Esophagus squamous epithelium (tissue), 5 donors: ENCODE measurements at places on chromosomes 7 and 10.

DNA sequence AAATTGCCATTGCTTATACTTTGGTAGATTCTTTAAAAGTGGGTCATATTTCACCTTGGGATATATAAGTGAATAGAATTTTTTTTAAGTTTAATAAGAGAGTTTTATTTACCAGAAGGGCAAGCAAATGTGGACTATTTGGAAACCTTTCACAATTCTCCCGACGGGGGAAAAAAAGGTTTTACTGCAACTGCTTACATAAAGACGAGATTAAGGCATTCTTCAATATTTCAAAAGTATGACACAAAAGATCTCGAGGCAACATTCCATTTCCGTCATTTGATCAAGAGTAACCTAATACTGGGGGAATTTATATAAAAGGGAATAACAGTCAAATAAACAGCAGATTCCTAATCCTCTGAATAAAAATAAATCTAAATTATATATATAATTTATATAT is 28.5 kb downstream of the HYCC1 start:
- no peak for DNase-seq

DNA sequence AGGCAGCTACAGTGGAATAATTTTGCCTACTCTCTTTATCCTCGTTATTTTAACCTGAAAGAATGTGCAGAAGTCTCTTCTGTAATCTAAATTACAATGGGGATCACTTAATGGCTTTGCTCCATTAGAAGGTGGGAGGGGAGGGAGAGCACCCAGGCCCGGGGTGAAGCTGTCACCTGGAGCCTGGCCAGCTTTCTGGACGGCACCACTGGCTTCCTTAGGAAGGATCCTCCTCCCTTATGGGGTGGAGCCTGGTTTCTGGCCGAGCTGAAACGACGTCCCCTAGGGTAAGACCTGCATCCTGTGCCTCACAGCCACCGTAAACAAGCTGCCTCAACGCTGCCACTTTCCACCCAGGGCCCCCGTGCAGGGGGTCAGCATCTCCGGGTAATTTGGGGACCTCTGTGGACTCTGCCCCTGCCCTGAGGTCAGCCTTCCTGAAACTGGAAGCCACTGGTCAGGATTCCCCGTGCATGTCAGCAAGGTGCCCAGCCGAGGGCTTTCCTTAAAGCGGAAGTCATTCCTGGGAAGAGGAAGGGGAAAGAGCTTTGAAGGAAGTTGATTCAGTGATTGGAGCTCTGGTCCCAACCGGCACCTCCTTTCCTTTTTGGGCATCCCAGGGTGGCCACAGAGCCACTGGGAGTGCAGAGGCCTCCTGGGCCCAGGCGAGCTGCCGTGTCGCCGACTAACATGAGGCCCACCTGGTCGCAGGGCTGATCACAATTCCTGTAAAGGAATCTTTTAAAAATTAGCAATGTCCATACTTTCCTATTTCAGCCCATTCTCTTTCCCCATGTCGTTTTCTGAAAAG is 569.1 kb downstream of the DNAJB6 start:
- no peak for DNase-seq

DNA sequence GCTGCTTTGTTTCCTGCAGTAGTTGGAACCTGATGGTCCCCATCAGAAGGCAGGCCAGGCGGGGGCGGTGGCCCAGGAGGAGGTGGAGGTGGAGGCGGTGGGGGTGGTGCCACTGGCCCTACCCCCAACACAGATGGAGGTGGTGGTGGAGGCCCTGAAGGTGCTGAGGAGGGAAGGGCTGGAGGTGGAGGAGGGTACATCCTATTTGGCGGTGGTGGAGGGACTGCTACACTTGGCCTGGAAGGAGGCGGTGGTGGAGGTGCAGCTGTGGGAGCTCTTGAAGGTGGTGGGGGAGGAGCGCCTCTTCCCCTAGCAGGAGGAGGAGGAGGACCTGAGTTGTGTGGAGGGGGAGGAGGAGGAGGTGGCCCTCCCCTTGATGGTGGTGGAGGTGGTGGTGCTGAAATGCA is 36.8 kb downstream of the LMOD2 start:
- no peak for DNase-seq

DNA sequence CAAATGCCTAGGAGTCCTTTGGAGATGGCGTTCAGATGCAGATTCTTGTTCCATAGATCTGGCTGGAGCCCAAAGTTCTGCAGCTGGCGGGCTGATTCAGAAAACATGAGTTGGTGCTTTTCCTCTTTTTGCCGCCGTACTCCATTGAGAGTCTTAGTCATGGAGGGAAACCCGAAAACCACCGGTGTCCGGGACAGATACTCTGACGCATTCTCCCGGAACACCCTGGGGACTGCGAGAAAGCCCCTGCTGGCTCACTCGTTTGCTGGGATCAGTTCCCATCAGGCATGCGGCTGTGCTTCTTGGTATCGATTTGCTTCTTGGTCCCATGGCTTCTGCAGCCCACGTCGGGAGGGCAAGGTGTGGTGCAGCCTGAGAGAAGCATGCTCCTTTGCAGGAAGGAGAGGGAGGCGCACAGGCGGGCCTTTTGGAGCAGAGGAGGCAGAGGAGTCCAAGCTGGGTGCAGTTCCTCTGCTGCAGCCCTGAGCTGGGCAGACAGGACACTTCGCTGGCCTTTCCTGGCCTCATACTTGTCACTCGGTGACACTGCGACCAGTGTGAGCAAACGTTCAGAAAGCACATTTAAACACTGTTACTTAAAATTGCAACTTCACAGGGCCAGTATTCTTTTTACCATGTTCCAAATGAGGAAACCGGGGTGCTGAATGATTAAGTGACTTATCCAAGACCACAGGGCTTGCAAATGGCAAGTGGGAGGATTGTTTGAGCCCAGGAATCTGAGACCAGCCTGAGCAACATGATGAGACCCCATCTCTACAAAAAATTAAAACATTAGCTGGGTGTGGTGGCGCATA is 30.6 kb upstream of the PFKFB3 start:
- DNase-seq: no peak

- no peak for DNase-seq
Measured at GRCh38 chr7:110835849-110836248, 255.1 kb upstream of the LRRN3 start.
